ENCODE measurements at places on chromosomes 4 and X.

GRCh38 chrX:150361070-150361776 is 1.9 kb upstream of the MAMLD1 start:
- no peak for DNase-seq

- DNase-seq: no peak
These were observed 83.6 kb downstream of the REPS2 start for GRCh38 chrX:17030092-17030491.

DNA sequence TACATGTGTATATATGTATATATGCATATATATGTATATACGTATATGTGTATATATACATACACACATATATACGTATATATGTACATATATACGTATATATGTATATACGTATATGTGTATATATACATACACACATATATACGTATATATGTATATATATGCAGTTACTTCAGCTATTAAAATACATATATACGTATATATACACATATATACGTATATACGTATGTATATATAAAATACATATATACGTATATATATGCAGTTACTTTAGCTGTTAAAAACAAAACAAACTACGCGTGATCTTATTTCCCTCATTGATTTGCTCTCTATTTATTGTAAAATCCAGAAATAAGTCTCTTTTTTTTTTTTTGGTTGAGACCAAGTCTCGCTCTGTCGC is 13.9 kb downstream of the TXK start:
- DNase-seq: no peak

- DNase-seq: peak; percentile 56
These were observed 66.7 kb upstream of the MTNR1A start for GRCh38 chr4:186621959-186622553.

- no peak for DNase-seq
These were observed 86.7 kb downstream of the PTTG2 start for GRCh38 chr4:38046727-38047489.

DNA sequence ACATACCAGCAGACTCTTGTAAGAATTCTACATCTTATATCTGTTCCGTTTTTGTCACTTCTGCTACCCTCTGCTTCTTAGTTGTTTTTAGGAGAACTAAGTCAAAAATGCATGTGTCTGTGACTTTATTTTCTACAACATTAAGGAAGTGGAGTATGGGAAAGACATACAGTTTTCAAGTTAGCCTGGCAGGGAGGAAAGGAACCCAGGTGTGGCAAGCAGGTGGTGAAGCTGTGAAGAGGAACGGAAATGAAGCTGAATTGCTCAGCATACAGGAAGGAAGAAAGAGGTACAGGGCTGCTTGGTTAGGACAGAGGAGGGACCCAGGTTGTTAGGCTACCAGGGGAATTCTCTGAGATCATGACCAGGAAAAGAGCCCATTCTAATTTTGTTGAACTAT is 9.4 kb downstream of the GPRIN3 start:
- no peak for DNase-seq

DNA sequence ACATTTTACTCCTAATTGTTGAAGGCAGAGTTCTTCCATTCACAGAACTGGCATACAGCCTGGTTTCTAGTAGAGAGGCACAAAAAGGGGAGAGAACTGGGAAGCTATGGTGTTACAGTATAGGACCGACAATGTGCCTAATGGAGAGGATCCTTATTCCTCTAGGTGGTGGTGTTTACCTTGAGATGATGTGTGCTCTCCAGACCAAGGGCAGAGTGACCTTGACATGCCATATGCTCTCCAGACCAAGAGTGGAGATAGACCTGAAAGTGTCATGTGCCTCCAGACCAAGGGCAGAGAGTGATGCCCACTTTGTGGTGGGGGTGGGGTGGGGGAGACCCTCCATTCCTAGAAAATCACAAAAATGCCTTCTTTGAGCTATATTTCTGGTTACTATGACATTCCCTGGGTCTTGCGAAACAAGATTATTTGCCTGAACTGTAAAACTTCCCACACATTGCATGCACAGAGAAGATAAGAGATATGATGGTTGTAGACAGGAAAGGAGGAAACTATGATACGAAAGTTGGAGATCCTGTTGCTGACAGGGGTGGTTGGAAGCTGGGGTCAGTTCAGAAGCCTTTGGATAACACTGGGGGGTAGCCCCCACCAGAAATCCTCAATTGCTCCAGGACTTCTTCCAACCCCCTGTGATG is 119.7 kb downstream of the TEX13C start:
- no peak for DNase-seq

DNA sequence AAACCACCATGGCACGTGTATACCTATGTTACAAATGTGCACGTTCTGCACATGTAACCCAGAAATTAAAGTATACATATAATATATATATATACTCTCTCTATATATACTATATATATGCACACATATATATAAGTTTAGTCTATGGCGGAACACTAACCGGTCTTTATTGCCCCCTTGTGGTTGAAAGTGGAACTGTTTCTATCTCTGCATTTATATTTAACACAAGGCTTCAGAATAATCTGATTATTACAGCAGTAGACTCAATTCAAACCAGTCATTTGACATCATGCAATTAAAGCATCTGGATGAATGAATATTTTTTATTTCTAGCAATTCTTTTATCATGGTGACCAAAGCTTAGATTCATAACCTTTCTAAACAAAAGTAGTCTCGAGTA is 14.6 kb downstream of the RAB9B start:
- DNase-seq: no peak

DNA sequence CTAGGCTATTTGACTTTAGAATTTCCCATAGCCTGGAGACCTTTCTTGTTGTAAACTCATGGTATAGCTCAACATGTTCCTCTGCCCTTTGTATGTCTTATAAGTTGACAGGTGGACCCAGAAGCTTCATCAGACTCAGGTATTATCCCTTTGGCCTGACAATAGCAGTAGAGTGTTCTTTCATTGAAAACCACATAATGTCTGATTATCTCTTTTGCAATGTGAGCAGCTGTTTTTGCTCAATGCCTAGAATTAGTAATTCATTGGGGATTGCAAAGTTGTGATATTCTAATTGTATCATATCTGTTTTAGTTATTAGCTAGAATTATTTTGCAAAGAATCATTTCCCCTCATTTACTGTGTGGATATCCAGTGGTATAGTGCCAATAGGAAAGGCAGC is 27.5 kb downstream of the TBC1D19 start:
- no peak for DNase-seq

DNA sequence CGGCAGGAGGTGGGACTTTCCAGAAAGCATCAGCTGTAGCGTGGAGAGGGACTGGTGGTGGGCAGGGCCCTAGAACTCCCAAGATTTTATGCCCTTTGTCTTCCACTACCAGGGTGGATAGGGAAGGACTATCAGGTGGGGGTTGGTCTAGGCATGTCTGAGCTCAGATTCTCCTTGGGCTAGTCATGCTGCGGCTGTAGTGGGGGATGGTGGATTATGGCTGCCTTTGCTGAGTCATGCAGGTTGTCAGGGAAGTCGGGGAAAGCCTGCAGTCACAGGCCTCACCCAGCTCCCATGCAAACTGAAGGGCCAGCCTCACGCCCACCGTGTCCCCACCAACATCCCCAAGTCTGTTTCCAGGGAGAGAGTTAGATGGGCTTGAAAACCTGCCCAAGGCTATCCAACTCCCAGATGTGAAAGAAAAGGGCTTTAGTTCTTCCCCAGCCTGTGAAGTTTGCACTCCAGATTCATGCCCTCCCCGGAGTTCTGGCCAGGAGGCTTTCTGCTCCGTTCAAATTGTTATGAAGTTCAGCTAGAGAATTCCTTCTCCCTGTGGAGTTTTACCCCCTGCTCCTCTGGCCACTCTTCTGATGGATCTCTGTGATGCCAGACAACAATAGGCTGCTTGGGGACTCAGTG is 13.4 kb upstream of the MEPE start:
- peak; percentile 55 for DNase-seq

GRCh38 chrX:124401696-124402095 is 55.3 kb downstream of the SH2D1A start:
- DNase-seq: no peak

DNA sequence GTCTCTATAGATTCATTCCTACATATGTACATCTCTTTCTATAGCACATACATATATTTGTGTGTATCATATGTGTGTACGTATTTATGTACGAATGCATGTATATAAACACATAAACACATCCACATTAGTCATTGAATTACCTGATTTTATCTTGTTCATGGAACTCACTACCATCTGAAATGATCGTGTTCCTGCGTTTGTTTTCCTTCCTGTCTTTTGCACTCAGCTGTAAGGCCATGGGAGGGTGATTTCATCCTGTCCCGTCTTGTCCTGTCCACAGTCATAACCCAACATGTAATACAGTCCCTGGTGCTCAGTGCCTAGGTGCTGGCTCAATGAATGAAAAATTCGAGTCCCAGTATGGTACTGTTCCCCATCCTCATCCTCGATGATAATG is 191.8 kb upstream of the PSAPL1 start:
- DNase-seq: no peak

DNA sequence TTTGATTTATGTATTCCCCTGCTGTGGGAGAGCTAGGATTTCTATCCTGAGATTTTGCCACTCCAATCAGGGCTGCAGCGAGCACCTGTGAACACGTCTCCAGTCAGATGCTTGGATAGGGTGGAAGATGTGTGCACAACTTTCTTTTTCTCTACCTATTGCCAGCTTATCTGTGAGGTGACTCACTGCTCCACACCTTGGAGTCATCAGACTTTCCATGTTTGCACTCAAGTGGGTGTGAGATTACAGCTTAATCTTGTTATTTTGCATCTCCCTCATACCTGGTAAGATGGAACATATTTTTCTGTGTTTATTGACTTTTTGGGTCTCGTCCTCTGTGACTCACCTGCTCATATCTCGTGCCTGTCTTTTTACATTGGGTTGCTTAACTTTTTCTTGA is 32.2 kb downstream of the PSAPL1 start:
- no peak for DNase-seq

- no peak for DNase-seq
These were observed 478.4 kb upstream of the IGFBP7 start for GRCh38 chr4:57588557-57588956.

DNA sequence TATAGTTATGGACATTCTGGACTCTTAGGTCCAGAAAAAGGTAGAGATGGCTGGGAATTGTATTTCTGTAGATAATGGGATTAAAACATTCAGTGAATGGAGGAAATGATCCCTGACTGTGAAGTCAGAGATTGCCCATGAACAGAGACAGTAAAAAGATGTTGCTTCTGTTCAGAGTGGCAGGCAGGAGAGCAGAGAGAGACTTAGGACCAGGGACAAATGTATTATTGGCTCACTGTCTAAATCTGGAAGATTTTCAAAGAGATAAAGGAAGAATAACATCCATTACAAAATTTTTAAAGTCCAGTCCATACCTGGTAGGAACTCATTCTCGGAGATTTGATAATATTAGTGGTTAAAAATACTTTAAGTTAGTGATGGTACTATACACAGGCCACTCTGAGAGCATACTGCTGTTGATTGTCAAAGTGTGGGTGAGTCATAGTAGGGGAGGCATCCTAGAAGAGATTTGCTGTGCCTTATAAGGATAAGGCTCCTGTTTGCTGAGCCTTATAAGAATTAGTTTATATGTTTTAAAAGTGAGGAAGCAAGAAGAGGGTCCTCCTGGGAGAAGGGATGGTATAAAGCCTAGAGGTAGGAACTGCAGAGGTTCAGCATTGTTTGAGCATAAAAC is 53.0 kb downstream of the JADE3 start:
- no peak for DNase-seq

GRCh38 chr4:145804116-145804515 is 124.2 kb downstream of the C4orf51 start:
- no peak for DNase-seq

DNA sequence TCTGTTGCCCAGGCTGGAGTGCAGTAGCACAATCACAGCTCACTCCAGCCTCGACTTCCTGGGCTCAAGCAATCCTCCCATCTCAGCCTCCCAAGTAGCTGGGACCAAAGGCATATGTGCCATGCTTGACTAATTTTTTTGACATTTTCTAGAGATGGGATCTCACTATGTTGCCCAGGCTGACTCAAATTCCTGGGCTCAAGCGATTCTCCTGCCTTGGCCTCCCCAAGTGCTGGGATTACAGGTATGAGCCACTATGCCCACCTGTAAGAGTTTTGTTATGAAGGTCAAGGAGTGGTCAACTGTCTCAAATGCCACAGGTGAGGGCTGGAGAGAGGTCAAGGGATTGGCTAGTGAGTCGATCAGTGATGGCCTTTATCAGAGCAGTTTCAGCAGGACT is 32.5 kb downstream of the TMEM150C start:
- DNase-seq: no peak

GRCh38 chrX:121245763-121246162 is 198.4 kb downstream of the GLUD2 start:
- DNase-seq: no peak

- DNase-seq: no peak
These were observed 295.1 kb downstream of the INPP4B start for GRCh38 chr4:142550965-142551364.

DNA sequence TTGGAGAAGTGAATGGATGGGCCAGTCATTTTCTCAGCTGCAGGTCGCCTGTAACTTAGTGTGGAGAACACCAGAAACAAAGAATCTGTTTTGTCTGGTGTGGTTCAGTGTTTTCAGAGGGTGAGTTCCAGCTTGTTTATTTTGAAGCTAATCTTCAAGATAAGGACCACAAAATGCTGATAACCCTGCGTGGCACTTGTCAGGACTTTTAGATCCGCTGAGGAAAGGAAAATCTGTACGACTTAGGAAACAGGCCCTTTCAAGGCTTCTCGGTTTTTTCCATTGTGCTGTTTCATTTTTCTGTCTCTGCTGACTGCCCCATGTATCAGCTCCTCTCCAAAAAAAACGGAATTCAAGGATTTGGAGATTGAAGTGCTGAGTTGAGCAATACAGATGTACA is 8.7 kb upstream of the ANAPC4 start:
- no peak for DNase-seq

- DNase-seq: no peak
These were observed 92.3 kb downstream of the HS3ST1 start for GRCh38 chr4:11336435-11336834.

- DNase-seq: no peak
These were observed 236.6 kb upstream of the PCDH18 start for GRCh38 chr4:137768881-137769280.

- DNase-seq: peak; percentile 91
These were observed 60.1 kb downstream of the MXRA5 start for GRCh38 chrX:3286196-3286945.

All from retinal pigment epithelial cell (primary cell).